Hepatic stellate cell (primary cell): ENCODE measurements at places on chromosomes 2 and 18.

DNA sequence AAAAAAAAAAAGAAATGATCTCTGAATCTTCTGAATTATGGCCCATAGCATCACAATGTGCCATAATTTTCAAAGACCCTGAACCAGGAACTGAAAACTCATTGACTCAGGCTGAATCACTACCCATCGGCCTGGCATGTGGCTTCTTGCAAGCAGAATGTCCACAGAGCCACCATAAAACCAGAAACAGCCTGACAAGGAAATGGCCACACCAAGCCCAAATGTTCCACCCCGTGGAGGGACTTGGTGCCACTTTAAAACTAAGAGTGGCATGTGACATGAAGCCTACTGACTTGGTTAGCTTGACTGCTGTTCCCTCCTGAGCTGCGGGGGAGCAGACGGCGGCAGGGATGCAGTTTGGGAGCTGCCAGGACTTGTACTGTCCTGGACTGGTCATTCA, 71.2 kb upstream of the RBM44 start:
- no peak for DNase-seq

DNA sequence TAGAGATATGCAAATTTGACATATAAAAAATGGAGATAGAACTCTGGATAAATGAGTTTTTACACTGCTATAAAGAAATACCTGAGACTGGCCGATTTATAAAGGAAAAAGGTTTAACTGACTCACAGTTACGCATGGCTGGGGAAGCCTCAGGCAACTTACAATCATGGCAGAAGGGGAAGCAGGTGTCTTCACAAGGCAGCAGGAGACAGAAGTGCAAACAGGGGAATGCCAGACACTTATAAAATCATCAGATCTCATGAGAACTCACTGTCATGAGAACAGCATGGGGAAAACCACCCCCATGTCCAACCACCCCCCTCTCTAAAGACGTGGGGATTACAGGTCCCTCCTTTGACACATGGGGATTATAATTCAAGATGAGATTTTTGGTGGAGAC, 1540.2 kb upstream of the SLC39A10 start:
- DNase-seq: no peak

- DNase-seq: no peak
Observed at GRCh38 chr18:22627506-22627905, 209.8 kb upstream of the CTAGE1 start.

DNA sequence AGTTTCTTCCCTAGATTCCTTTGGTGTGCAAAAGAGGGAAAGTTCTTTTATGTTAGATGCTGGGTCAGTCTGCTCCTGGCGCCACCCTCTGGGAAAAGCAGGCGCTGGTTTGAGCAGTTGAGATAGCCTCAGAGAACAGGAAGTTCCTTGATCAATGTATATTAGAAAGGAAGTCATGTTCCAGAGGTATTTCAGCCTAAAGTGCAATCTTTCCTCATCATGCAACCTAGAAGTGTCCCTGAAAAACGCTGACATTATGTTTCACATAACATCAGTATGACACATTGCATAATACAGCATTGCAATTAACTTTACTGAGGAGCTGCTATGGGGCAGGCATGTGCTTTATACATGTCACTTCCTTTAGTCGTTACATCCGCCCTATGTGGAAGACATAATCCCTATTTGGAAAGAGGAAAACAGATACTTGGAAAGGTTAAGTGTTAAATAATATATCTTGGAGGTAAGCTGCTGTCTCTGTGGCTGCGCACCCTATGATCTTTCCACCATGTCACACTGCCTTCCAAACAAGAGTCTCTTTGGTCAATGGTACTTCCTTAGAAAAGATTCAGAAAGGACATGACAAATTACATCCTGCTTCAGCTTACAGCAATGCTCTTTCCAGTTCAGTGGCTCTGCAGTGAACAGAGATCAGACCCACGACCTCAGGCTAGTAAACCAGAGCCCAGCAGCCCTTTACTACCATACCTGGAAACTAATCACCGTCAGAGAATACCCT, 369.7 kb downstream of the RAD51AP2 start:
- peak; percentile 9 for DNase-seq

- DNase-seq: no peak
Observed at GRCh38 chr2:98518101-98518500, 73.4 kb downstream of the INPP4A start.

- no peak for DNase-seq
Observed at GRCh38 chr18:2956056-2956455, 56.9 kb downstream of the LPIN2 start.

DNA sequence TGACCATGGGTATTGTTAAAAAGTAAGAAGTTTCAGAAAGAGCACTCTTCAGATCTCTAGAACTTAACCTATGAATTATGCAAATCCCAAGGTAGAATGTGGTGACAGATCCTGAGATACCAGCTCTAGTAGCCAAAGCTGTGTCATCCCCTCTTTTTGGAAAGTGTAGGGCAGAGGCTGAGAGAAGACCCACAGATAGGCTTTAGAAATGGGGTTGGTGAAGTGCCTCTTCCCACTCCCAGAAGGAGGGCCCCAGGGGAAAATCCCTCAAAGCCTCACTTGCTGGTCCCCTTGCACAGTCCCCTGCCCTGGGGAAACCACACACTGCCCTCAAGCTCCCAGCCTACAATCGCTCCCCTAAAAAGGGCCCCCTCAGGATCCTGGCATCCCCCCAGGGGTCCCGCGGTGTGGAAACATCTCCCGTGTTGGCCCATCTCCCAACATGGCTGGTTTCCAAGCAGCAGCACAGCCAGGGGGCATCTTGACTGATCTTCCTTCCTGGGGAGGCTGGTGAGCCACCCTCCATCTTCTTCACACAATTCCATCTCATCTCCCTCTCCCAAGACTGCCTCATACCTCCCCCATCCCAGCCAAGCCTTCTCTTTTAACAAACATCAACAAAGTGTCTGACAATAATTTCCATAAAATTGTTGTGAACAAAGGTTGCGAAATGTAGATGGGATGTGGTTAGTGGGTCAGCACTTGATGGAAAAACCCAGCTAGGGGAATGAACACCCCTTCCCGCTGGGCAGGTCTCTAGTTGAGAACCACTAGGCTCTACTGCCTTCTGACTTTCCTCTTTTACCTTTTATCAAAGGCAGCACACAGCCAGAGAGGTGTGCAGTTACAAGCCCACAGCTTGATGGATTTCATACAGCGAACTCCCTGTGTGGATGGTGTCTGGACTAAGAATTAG, 25.1 kb downstream of the MAL start:
- DNase-seq: no peak

DNA sequence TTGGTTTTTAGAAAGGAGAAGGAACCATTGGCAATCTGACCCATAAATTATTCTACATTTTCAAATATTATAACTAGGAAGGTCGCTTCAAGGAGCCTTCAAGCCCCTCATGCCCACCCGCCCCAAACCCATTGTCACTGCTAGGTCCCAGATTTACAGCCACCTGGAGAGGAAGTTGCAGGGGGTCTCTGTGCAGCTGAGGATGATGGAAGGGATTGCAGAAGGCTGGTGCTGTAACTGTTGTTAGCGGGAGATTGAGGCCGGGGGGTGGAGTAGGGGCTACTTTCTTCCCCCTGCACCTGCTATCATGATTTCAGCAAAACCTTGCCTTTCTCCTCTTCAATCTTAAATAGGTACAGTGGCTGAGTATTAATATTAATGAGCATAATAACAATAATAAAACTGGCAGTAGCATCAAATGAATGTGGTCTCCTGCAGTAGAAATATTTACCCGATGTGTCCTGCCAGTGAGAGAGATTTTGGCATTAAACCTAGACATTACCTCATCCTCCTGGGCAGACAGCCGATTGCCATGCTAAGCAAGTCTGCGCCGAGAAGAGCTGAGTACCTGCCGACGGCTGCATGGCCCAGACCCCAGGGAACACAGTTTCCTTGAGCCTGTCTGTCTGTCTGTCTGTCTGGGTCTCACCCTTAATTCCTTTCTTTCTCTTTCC, 225.4 kb downstream of the FAM210A start:
- no peak for DNase-seq

DNA sequence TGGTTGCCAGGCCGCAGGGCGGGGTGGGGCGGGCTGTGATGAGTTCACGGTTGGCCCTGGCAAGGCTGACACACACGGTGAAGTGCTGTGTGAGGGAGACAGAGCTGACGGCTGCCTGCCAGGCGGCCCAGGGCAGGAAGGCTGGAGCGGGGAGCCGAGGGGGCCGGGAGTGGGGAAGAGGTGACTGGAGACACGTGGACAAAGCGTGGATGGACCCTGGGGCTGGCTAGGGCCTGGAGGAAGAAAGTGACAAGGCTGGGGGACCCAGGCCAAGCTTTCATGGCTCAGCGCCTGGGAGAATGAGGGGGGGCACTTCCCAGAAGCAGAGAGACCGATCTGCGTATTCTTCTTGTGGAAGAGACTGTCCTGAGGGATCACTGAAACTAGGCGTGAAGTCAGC, 123.2 kb downstream of the DYSF start:
- no peak for DNase-seq

GRCh38 chr2:136128905-136129304, 11.0 kb upstream of the CXCR4 start:
- no peak for DNase-seq

GRCh38 chr2:25397777-25398176, 56.1 kb upstream of the DNMT3A start:
- no peak for DNase-seq

- DNase-seq: no peak
Observed at GRCh38 chr18:31112804-31113203, 10.6 kb upstream of the DSC2 start.

DNA sequence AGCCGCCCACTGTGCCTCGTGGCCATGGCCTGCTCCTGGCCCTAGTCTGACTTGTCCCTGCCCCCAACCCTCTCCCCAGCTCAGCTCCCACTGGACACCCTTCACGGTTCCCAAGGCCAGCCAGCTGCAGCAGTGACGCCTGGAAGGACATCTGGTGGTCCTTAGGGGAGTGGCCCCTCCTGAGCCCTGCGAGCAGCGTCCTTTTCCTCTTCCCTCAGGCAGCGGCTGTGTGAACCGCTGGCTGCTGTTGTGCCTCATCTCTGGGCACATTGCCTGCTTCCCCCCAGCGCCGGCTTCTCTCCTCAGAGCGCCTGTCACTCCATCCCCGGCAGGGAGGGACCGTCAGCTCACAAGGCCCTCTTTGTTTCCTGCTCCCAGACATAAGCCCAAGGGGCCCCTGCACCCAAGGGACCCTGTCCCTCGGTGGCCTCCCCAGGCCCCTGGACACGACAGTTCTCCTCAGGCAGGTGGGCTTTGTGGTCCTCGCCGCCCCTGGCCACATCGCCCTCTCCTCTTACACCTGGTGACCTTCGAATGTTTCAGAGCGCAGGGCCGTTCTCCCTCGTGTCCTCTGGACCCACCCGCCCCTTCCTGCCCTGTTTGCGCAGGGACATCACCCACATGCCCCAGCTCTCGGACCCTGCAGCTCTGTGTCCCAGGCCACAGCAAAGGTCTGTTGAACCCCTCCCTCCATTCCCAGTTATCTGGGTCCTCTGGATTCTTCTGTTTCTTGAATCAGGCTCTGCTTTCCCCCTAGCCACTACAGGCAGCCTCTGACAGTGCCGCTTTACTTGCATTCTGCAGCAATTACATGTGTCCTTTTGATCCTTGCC, 35.8 kb downstream of the ANO7 start:
- peak; percentile 47 for DNase-seq

DNA sequence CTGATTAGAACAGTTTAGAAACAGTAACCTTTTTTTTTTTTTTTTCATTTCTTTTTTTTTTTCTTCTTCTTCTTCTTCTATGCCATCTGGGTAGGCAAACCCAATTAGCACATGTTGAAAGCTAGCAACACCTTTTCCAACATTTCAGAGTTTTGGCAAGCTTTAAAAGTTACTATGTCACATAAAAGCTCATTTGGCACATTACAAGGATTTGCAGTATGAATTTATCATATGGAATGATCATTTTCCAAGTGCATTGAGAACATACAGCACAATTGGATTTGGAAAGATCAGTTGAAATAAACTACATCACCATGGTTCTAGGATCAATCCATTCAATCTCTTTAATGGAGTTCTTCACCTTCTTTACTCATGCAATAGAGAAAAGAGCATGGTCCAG, 847.0 kb downstream of the LRRTM4 start:
- no peak for DNase-seq

GRCh38 chr18:13989199-13989598, 73.9 kb upstream of the MC2R start:
- DNase-seq: no peak

DNA sequence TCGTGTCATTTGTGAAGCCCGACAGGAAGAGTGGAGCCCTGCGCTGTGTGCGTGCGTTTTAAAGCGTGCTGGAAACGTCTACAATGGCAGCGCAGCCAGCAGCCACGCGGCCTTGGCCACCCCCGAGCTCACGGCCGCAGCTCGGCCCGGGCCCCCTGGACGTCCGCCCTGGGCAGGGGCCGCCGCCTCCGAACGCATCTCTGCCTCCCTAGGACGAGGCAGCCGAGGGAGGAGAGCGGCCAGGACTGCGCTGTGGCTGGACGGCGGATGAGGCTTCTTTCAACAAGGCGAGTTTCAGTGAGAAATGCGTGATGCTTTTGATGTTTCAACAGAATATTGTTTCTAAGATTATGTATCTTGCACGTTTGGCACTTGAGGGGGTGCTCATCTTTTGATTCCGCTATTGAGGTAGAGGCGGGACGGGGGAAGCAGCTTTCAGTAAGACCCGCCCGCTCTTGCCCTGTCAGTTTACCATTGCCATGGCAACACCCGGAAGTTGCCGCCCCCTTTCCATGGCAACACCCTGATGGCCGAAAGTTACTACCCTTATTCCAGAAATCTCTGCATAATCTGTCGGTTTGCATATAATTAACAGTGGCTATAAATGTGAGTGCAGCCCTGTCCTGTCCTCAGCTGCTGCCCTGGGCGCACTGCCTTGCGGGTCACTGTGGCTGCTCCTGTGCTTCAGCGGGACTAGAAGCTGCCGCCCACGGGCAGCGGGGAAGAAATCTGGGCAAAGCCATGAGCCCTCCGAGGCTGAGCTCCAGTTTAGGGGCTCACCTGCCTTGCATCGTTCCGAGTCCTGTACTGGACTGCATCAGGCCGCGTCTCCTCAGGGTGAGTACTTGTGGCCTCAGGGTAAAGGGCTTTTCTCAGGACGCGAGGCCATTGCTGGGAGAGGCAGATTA, 38.6 kb downstream of the ADNP2 start:
- DNase-seq: peak; percentile 88

GRCh38 chr2:197926673-197927072, 122.3 kb downstream of the PLCL1 start:
- DNase-seq: no peak

GRCh38 chr2:69741575-69742321, at the start of gene ANXA4:
Gene ANXA4, plus strand, starts transcription at chr2:69742134. Its CDS starts 39,432 bp downstream, at chr2:69781566.
- peak; percentile 81 for DNase-seq

GRCh38 chr2:26735883-26736588, 28.0 kb upstream of the SLC35F6 start:
- DNase-seq: no peak

DNA sequence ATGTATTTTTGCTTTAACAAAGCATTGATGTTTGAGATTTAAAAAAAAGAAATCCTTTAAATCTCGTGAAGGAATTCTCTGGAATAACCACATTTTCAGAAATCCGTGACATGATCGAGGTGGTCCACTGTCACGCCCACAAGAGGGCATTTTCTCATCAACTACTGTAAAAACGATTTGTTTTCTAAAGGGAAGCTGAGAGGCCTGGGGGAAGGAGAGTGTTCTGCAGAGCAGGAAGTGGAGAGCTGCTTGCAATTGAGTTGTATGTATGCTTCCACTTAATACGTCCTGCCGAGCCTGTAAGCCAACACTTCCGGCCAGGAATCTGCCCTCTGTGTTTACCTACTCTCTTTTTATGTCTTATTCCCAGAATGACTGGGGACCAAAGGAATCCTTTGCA, 19.4 kb downstream of the KLHL29 start:
- peak; percentile 50 for DNase-seq
